ENCODE measurements at places on chromosomes 1 and 21.

DNA sequence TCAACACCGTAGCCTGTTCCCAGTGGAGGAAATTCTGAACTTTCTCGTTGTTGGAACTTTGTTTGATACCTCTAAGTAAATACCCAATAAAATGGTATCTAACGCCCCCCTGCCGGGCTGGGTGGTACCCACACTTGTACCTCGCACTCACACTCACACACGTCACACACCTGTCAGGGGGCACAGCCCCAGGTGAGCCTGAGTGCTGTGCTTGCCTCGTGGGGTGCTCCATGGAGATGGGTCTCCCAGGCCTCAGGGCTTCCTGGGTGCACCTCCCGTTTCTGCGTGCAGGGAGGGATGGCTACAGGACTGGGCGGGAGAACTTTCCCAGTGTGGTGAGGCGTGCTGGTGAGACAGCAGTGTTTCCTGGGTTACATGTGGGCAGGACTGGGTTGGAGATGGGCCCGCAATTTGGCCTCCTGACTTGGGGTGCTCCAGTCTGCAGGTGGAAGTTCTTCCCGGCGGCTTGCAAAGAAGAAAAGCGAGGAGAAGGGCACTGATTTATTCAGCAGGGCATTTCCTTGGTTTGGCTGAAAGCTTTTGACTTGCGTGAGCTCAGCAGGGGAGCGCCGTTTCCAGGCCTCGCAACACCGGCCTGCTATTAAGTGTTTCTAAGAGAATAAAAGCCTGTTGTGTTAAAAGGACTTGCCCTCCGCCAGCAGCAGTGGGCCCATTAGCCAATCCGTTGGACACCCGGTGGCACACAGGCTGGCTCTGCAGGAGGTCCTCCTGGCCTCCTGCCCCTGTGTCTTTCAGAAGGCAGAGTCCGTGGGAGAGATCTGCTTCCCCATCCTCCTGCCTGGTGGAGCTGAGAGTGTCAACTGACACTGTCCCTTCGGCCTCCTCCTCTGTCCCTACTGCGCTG, 79.7 kb downstream of the KIF26B start:
- peak; percentile 78 for DNase-seq

GRCh38 chr21:46637952-46638746, 2.7 kb downstream of the PRMT2 start:
- no peak for DNase-seq

DNA sequence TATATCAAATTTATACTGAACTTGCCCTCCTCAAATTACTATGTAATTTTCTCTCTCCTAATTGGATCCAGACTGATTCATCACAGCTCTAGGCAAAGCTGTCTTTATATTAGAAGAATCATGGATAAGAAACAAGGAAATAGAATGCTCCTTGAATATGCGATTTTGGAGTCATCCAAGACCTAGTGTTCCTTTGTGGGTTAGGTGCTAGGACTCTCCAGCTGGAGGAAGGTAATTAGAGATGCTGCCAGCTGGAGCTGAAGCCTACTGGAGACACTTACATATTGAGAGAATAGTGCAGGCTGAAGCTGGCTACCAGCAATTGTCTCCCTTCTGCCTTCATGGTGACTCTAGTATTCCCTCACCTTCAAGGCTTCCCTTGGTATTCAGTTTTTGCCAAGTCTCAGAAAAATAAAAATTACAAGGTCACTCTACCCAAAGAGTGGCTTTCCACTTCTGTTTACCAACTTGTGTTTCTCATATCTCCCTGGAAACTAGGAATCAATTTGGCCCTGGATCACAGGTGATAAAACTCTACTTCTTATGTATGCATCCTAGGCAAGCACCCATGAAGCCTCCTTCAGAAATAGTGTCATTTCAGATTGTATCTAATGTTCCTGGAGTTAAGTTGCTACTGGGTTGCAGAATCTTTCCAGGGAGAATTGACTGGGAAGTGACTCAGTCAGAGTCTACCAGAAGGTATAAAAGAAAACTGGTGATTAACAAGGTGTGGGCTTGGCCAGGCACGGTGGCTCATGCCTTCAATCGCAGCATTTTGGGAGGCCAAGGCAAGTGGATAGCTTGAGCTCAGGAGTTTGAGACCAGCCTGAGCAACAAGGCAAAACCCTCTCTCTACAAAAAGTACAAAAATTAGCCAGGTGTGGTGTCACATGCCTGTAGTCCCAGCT, 24.4 kb upstream of the DOCK7 start:
- no peak for DNase-seq

- no peak for DNase-seq
Observed at GRCh38 chr1:66327588-66327987, 206.4 kb upstream of the SGIP1 start.

DNA sequence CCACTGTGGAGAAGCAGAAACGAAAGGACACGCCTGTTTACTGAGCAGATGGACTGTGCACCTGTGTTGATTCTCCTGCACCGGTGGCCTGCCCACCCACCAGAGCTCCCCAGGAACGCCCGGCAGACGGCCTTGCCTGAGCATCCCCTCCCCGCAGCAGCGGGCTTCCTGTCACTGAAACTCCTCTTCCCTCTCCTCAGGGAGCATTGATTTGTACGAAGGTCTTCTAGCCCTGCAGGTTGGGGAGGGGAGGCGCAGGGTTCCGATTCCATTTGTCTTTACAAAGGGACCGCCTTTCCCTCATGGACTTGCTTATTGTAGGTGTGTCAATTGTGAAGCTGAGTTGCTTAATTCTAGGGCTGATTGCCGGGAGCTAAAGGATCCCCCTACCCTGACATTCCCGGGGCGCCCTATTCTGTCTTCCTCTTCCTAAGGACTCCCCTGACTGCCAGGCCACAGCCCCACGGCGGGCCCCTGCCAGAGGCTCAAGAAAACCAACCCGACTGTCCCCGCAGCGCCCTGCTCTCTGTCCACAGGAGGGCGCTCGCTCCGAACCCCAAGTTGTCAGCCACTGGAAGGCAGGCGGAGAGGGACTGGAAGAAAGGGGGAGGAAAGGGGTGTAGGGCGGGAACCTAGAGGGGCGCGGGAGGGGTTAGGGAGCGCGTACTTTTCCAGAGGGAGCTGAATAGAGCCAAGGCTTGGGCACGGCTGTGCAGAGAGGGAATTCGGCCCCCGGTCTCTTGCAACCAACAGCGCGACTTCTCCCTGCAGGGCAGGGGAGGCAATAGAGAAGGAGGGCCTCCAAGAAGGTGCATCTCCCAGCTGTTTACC, 2.8 kb downstream of the S100A6 start:
- peak; percentile 89 for DNase-seq

GRCh38 chr1:207902566-207902965, 8.4 kb downstream of the CD34 start:
- DNase-seq, result no peak

Measured in iPS-NIHi11 (cell line).